ENCODE measurements at places on chromosomes 12 and 14.

DNA sequence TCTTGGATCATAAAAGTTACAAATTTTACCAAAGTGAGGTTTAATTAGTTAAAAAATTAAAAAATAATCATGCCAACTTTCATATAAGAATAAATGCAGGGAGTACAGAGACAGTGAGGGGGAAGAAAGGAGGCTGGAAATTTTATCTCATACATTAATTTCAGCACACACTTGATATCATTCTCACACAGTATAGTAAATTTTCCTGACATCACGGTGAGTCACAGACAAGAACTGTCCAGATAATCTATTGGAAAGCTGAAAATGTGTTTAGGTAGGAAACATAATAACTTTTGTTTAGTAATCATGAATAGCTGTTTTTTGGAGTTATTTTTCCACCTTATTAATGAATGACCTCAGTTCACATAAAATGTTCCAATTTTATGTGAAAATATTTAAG lies 1204.8 kb downstream of the GALC start:
- ATAC-seq = no peak

- no peak for ATAC-seq
Measured at GRCh38 chr14:65287264-65288131, 125.0 kb upstream of the FUT8 start.

DNA sequence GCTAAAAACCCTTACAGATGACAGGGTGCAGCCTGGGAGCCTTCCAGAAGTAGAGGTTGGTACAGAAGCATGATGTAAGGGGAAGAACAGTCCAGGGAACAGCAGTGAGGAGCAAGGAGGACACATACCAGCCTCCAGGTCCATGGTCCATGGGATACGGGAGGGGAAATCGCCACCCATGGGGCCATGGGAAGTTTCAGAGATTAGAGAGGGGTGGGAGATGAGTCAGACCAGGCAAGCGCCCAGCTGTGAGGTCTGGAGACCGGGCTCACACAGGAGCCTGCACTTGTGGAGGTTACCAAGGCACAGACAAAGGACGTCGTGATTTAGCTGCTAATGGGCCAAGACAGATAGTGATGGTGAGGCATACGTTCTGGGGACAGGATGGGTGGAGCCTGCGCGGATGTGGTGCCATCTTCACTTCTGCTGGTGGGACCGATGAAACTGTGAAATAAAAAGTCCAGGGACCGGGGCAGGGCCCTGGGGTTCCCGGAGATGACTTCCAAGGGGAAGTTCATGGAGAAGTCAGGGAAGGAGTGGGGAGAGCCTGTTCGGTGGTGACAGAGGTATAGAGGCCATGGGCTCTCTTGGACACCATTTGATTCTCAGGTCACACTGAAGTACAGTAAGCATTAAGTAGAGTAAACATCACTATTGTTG lies 17.7 kb upstream of the LRP1-AS start:
- no peak for ATAC-seq

GRCh38 chr12:1872448-1872847 lies 46.0 kb downstream of the CACNA2D4 start:
- ATAC-seq = no peak

- no peak for ATAC-seq
Measured at GRCh38 chr12:124656947-124657434, 89.6 kb upstream of the NCOR2 start.

All from motor neuron (in vitro differentiated cells).